ENCODE measurements at places on chromosomes 16 and 17.
A peak's percentile ranks its signal among the peaks of the same experiment; 100 is the strongest.

DNA sequence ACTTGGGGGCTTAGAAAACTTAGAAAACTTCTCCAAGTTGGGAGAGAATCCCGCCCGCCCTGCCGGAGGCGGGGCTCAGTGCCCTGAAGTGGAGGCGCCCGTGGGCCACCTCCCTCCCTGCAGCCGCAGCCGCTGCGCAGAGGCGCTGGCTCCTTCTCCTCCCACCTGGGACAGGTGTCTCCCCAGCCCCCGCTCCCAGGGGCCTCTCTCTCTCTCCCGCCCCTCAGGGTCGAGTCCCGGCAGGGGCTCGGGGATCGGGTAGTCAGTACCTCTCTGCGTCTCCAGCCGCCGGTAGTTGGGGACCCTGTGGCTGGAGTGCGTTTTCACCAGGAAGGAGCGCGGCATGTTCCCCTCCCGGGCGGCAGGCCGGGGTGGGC, 257 bp downstream of the SNAI3 start:
- peak; percentile 67 for DNase-seq

- DNase-seq: no peak
Observed at GRCh38 chr17:20184977-20185619, 175.9 kb downstream of the SPECC1 start.

DNA sequence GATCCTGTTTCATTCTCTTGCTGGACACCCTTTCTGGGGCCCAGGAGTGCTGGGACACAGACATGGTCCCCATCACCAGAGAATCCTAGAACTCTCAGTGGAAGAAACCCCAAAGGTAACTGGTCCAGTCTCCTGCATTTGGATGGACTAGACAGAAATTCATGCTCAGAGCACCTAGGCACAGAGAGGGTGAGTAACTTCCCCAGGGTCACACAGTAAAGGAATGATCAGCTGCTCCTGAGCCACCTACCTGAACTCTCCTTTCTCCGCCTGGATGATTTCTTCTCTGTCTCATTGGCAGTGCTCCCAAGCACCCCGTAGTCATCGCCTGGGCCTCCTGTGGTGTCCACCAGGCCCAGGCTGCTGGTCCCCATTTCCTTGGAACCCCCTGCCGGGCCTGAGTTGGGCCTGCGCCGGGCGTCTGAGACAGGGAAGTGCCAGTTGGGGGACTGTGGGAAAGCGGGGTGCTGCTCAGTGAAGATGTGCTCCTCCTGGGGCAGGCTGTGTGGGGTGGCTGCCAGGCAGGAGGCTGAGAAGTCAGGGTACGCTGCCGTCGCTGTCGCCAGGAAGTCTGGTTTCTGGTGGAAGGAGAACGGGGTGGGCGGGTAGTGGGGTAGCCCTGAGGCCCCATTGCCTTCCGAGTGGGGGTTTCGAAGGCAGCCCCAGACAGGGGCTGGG, 767 bp downstream of the MEOX1 start:
- DNase-seq: no peak

DNA sequence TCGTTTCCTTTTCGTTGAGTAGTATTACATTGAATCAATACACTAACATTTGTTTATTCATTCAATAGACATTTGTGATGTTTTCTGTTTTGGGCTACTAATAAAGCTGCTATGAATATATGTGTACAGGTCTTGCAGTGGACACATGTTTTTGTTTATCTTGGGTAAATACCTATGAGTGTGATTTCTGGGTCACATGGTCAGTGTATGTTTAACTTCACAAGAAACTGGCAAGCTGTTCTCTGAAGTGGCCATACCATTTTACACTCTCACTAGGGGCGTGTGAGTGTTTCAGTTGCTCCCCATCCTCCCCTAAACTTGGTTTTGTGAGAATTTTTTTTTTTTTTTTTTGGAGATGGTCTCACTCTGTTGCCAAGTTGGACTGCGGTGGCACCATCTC, 35.0 kb downstream of the PKD1L3 start:
- no peak for DNase-seq

- no peak for DNase-seq
Observed at GRCh38 chr16:75576384-75576811, 10.2 kb downstream of the GABARAPL2 start.

GRCh38 chr16:72442385-72443158, 270.6 kb upstream of the PMFBP1 start:
- no peak for DNase-seq

DNA sequence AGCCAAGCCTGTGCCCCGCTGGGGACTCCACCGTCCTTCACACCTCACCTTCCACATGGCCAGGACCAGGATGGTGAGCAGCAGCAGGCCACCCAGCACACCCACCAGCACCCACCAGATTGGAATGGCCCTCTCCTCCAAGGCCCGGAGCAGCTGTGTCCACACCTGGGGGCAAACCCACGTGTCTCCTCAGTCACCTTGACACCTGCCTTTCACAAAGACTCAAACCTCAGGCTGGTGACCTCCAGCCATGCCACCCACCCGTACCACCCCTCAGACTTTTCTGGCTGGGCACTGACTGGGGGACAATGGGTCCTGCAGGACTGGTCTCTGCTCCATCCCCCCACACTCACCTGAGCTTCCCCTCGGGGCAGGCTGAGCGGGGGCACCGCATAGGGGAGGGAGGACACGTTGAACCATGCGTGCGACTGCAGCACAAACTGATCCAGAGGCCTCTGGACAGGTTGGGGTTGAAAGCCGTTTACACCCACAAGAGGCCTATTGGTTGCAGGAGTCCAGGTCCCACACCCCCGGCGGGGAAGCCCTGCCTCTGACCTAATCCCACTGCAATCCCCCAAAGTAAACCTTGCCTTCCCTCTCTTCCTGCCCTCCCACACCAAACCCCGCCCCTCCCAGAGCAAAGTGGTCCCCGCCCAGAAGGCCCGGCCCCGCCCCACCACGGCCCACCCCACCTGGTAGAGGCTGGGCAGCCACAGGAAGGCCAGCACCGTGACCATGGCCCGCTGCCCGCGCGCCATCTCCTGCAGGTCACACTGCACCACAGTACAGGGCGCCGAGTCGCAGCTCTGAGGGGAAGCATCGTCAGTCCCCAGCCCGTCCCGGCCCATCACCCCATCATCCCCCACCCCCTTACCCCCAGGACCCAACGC, 10.9 kb upstream of the FAM171A2 start:
- peak; percentile 85 for DNase-seq

DNA sequence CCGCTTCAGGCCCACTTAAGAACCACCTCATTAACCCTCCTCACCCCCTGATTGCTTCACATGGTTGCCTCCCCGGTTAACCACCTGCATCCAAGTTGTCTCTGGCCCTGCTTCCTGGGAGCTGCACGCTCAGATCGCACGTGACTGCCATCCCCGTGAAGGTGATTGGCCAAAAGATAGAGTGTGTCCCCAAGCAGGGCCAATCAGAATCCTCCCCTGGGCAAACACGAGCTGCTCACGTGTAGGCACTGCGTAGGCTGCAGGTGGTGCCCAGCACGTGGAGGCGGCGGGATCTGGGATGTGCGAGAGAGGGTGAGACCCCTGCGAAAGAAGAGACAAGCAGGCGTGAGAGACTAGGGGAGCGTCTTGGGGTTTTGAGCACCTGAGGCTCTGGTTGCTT, 111.8 kb upstream of the CRHR1 start:
- peak; percentile 25 for DNase-seq

GRCh38 chr17:2061441-2061958, 6.6 kb downstream of the HIC1 start:
- DNase-seq: no peak

GRCh38 chr17:40092581-40092980, 7.8 kb downstream of the NR1D1 start:
- DNase-seq: no peak

- no peak for DNase-seq
Observed at GRCh38 chr16:17330044-17330443, 140.7 kb downstream of the XYLT1 start.

- no peak for DNase-seq
Observed at GRCh38 chr17:64491994-64492393, 4.9 kb downstream of the POLG2 start.

DNA sequence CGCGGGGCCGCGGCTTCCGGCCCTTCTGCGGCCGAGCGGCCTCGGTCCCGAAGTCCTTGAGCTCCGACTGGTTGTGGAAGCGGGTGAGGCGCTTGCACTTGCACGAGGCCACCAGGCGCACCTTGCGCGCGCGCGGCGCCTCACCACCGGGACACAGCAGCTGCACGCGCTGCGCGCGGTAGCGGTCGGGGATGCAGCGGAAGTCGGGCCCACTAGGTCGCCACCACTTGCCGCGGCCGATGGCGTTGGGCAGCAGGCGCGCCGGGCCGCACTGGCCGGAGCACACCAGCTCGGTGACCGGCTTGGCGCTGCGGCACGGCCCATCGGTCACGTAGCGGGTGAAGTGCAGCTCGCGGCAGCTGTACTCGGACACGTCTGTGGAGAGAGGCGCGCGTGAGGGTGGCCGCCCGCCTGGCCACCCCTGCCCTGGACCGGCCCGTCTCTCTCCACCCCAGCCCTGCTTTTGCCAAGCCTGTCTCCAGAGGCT, 3.2 kb downstream of the SOST start:
- peak; percentile 87 for DNase-seq

GRCh38 chr17:46028374-46028773, 29.3 kb downstream of the STH start:
- no peak for DNase-seq

DNA sequence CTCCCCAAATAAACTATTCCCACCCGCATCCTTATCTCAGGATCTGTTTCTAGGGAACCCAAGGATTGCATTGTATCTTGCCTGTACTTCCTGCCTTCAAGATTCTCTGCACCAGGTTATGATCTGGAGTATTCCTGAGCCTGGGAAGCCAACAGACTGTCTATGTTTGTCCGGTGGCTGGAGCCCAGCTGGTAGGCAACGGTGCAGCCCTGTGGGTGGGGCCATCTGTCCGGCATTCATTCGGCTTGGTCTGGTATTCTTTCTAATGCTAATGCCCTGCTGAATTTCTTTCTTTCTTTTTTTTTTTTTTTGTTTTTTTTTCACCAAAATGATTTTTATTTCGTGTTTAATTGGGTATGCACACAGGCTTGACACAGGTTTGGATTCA, 20.7 kb upstream of the TVP23A start:
- no peak for DNase-seq

DNA sequence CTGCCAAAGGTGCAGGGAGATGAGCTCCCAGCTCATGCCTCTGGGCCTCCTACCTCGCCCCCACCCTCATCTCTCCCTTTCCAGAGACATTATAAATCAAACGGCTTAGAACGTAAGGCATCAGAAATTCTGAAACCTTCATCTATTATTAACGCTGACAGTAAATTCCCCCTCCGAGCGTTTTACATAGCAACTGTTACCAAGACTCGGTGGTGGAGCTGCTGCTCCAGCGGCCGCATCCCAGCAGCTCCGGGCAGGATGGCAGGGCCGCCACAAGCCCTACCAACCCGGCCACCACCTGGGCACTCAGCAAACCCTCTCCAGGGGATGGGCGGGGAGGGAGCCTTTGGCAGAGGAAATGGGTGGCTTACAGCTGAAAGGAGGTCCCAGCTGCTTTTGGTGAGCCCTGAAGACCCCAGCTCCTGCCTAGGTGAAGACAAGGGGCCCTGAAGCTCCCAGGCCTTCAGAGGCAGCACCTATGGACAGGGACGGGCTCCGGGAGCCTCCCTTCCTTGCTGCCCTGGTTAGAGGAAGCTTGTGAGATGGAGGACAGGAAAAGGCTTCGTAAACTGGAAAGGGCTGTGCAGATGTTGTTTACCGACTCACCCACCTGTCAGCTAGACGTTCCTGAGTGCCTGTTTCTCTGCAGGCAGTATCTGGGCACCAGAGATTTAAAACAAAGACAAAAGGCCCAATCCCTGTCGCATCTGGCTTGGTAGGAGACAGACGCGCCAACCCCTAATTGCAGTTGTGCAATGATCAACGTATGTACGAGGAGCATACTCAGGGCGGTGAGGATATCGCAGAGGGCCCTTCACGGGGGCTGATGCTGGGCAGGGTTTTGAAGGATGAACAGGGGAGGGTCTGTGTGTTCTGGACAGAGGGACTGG, 76.9 kb downstream of the RAI1 start:
- DNase-seq: no peak

DNA sequence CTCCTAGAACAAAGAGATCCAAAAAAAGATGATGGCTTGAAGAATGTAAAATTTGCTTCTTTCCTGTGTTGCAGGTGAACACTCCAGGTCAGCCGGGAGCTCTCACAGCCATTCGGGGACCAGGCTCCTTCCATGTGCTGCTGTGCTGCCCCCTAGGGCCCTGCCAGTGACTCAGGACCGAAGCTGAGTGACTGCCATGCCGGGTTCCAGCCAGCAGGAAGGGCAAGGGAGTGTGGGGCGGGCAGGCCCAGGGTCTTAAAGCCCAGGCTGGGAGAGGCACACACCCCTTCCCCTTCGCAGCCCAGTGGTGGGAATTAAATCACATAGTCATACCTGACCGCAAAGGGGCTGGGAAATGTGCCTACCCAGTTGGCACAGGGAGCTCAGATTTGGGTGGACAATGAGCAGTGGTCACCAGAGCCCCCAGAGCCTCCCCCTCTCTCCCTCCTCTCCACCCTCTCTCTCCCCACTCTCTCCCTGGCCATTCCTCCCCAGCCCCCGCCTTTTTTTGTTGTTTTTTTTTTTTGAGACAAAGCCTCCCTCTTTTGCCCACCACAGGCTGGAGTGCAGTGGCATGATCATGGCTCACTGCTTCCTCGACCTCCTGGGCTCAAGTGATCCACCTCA, 11.5 kb downstream of the EPOP start:
- DNase-seq: peak; percentile 98

- peak; percentile 51 for DNase-seq
Observed at GRCh38 chr16:1511662-1512569, 18.8 kb downstream of the TELO2 start.

DNA sequence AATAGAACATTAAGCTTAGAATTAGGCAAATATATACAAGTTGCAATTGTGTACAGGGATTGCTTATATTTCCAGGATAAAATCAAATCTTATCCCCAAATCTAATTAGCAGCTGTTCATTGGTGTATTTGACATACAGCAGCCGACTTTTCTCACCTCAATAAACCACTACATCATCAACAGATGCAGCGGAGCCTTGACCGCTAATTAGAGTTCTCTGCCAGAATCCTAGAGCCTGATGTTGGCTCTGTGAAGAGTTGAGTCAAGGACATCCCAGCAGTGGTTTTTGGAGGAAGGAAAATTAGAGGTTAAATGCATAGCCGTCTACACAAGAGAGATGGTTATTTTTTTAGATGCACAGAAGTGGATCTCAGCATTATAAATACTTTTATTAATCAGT, 221.9 kb upstream of the CACNG5 start:
- no peak for DNase-seq

- peak; percentile 54 for DNase-seq
Observed at GRCh38 chr17:44781551-44782325, 22.9 kb downstream of the ADAM11 start.

- DNase-seq: no peak
Observed at GRCh38 chr17:30780343-30780742, 44.1 kb downstream of the CRLF3 start.

DNA sequence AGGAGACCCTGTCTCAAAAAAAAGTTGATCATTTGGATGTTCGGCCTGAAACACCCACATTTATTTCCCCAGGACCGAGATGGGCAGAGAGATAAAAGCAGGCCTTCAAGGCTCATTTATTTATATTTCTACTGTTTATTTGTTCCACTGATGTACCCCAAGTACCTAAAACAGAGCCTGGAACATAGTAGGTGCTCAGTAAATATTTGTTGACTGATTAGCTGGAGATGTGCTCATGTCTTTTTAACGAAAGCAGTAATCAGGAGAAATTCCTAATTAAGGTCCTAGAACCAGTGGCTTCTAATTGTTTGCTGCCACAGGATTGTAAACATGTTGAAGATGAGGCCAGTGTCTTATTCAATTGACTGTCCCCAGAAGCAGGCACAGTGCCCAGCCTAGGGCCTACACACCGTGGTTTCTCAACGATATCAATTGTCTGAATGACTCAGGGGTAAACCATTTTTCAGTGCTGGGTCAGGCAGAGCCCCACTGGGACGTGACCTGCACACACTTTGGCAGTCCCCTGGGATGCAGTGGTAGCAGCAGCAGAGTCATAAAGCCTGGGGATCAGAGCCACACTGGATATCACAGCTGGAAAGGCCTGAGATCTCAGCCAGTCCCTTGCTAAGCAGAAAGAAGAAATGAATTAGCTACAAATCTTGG, 34.8 kb downstream of the SOST start:
- DNase-seq: no peak
